NCI-H524 treated with DMSO at 0.1 percent for 48 hours (cell line): ENCODE measurements at places on chromosomes 4 and X.

- DNase-seq: no peak
Measured at GRCh38 chr4:16238327-16238726, 12.1 kb upstream of the TAPT1 start.

- no peak for DNase-seq
Measured at GRCh38 chr4:168537571-168537970, 40.7 kb downstream of the PALLD start.

DNA sequence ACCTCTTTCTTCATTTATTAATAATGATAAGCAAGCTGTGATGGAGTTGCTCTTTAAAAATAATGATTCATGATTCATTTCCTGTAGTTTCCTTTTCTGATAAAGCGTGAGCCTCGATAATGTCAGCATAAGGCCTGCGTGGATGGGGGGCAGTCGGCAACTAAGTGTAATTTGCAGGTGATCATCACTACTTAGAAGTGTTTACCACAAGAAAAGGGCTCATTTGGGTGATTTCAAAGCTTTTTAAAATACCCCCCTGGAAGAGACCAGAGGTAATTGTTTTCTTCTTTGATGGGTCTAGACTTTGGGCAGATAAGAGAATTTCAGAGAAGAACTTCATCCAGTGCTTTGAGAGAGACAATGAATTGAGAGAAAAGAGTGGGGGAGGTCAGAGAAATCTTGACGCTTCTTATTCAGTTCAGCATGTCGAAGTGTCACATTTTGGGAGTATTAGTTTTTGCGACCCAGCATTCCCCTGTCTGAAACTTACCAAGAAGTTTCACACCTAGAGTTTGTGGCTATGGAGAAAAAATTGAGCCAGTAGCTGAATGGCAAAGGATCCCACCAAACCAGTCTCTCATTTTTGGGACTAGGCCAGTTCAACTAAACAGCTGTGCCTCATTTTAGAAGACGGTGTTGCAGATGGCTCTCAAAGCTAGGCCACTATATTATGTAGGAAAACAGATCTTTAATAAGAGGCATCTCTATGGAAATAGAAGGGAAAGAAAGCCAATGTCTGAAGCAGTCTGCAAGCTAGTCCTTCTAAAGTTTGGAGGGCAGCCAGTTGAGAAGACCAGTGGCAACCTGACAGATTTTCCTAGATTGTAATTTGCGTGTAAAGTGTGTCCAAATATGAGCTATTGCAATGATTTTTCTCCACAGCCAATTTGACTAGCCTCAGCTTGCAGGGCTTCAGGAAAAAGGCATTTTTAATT is 171.0 kb upstream of the PPP1R2C start:
- DNase-seq: no peak

GRCh38 chrX:119698845-119699244 is 5.9 kb upstream of the SEPTIN6 start:
- DNase-seq: no peak

DNA sequence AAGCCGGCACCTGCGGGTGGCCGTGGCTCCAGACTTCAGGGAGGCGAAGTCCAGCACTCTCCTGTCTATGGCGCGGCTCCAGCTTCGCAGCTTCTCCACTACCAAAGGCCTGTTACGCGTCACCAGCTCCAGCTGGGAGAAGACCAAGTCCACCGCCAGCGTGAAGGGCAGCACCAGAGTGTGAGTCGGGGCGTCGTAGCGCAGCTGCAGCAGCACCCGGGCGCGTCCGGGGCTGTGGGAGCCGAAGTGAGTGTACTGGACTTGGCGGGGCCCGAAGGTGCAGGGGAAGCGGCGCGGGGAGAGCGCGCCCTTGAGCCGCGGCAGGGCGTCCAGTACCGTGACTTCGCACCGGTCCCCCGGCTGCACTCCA is 444 bp downstream of the FREM3 start:
- DNase-seq: no peak

- DNase-seq: peak; percentile 2
Measured at GRCh38 chrX:34300871-34301270, 168.8 kb upstream of the FAM47A start.

DNA sequence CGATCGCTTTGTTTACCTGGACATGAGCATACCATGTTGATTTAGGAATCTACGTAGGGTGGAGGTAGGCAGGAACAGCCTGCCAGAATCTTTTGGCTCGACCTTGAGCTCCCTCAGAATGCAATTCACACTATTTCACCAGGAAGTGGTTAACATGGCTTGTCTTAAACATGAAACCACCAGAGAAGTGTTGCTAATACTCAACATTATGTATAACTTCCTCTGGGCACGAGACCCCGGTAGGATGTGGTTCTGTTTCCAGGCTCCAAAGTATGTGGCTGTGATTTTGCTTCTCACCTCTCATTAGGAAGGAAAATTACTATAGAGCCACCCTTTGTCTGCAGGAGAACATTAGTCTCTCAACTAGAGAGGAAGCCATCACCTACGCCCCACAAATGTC is 59.0 kb upstream of the VCX3B start:
- DNase-seq: no peak

DNA sequence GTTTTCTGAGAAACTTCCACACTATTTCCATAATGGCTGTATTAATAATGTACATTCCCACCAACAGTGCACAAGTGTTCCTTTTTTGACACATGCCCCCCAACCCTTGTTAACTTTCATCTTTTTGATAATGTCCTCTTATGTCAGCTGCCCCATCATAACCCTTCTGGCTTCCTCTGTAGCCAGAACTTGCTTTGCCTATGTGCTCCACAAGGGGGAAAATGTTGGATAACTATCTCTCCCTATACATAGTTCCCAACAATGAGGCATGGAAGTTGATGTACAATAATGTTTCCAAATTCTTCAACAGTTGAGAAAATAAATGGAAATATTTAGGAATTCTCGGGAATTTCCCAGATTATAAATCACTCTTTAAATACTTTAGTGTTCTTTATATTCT is 142.9 kb downstream of the ASB9 start:
- DNase-seq: no peak

- DNase-seq: no peak
Measured at GRCh38 chrX:87900320-87900908, 382.8 kb downstream of the KLHL4 start.

DNA sequence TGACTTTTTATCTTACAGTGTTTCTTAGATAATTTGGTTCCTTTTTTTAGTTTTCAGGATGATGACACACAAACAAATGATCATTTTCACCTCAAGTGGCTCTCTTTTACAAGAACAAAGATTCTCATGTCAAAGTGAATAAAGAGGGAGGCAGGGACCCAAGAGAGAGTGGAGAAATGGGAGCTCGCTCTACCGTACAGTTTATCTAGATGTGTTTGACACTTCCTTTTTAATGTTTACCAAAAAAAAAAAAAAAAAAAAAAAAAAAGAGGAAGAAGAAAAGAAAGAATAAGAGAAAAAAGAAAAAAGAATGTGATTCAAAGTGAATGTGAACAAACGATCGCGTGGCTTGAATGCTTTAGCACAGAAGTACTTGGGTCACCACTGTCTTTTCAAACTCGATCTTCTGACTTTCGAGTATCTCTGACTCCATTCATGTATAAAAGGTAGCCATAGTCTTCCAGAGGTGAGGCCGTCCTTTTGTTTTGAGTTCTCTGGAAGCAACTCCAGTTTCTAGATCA is 75.6 kb upstream of the GRXCR1 start:
- no peak for DNase-seq

- no peak for DNase-seq
Measured at GRCh38 chr4:132992686-132993085, 156.4 kb upstream of the PCDH10 start.

- peak; percentile 32 for DNase-seq
Measured at GRCh38 chr4:64539234-64539849, 130.1 kb upstream of the TECRL start.

GRCh38 chr4:5003372-5003857 is 15.8 kb downstream of the CYTL1 start:
- DNase-seq: no peak

DNA sequence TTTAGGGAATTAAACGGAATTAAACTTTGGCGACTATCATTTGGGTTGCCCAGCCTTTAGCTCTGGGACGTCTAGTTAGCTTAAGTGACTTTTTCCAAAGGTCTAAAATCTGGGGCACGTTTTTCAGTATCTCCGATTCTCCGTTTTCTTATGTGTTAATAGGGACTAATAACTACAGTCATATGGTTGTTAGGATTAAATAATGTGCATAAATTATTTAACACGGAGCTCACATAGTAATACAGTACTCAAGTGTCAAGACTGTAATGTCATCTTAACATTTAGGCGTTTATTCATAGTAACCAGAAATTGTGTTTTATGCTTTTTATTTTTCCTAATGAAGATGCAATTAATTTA is 466 bp upstream of the CCNA2 start:
- DNase-seq: no peak

DNA sequence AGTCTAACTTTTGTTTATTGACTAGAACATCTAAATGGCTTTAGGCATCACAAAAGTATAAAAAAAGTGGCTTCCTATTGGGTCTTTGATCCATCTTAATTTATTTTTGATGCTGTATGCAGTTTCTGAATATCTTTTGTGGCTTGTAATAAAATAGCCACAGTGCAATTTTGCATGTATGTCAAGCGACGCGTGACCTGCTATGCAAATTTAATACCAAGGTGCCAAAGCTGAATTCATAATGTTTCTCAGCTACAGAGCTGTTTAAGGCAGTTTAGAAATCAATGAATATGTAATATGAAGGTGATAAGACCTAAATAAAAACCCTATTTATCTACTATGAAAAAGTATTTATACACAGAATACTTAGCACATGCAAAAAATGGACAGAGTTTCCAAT is 197.8 kb downstream of the AFF2 start:
- DNase-seq: no peak

- no peak for DNase-seq
Measured at GRCh38 chr4:79987401-79987800, 85.6 kb downstream of the ANTXR2 start.

DNA sequence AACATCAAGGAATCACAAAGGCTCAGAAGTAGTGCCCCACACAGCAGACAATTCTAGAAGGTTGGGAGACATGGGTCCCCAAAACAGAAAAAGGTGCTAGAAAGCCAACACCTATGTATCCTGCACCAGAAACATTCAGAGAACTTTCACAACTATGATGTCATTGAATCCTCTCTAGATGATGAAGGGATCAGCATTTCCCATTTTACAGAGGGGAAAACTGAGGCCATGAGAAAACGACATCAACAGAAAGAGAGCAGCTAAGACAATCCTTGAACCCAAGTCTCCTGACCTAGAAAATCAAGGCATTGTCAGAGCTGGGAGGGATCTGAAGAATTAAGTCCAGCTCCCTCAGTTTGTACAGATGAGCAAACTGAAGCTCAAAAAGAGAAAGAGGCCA is 3.3 kb downstream of the KCND1 start:
- DNase-seq: no peak

- DNase-seq: no peak
Measured at GRCh38 chr4:148055844-148056243, 324.0 kb downstream of the ARHGAP10 start.

GRCh38 chrX:12580548-12580947 is 210.7 kb upstream of the PRPS2 start:
- DNase-seq: no peak

- DNase-seq: no peak
Measured at GRCh38 chr4:89549907-89550306, 242.3 kb upstream of the GPRIN3 start.

- DNase-seq: no peak
Measured at GRCh38 chr4:139493176-139493575, 39.3 kb downstream of the RAB33B start.

GRCh38 chrX:132395645-132396044 is 93.2 kb downstream of the MBNL3 start:
- no peak for DNase-seq

- no peak for DNase-seq
Measured at GRCh38 chr4:37516057-37516775, 170.0 kb downstream of the RELL1 start.

GRCh38 chr4:83618991-83619645 is 83.2 kb downstream of the GPAT3 start:
- DNase-seq: no peak

DNA sequence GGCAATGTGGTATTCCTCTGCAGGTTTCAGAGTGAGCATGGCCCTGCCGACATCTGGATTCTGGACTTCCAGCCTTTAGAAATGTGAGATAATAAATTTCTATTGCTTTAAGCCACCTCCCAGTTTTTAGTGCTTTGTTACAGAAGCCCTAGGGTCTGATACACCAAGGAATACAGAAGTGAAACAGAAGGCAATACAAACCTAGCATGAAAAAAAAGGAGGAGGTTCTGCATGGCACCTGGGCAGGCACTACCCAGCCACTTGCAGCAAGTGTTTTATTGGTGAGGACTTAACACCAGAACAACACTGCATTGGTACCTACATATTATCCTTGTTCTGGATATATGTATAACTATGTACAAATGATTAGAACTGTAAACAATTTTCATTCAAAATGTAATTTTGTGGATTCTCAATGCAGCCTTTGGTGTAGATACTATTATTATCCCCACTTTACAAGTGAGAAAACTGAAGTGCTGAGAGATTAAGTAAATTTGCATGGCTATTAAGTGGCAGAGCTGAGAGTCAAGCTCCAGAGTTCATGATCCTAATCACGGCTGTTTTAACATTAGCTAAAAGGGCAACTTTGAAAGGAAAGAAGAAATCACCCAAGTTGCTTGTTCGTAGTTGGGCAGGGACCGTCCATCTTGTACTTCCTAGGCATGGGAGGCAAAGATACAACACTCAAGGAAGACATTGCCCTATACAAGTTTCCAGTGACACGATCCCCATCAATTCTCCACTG is 71.8 kb downstream of the IL21 start:
- DNase-seq: no peak

DNA sequence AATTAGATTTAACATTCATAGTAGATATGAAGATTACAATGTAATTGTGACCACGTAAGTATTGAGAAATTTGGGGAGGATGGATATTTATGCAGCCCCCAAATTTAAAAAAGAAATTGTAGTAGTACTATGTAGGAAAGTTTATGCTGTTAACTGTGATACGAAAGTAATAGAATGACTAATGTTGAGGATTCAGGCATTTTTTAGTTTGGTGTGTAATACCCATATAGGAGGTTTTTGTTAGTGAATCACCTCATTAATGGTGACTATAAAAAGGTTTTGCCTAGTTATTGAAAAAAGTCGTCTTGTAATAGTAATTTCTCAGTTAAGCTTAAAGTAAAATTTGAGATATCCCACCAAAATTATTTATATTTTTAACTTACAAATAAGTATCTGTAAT is 67.2 kb downstream of the SMARCAD1 start:
- DNase-seq: no peak
